GM12864 (cell line): ENCODE measurements at places on chromosomes 5 and 9.

- DNase-seq = no peak
Observed at GRCh38 chr9:16870596-16871335, at the start of gene BNC2. Gene BNC2, minus strand, starts transcription at chr9:16870670. Its CDS starts 22 bp downstream, at chr9:16870648.

- DNase-seq = no peak
Observed at GRCh38 chr5:73352649-73353230, 95.8 kb downstream of the FOXD1 start.

- no peak for DNase-seq
Observed at GRCh38 chr9:35666549-35666948, 1.6 kb upstream of the ARHGEF39 start.

DNA sequence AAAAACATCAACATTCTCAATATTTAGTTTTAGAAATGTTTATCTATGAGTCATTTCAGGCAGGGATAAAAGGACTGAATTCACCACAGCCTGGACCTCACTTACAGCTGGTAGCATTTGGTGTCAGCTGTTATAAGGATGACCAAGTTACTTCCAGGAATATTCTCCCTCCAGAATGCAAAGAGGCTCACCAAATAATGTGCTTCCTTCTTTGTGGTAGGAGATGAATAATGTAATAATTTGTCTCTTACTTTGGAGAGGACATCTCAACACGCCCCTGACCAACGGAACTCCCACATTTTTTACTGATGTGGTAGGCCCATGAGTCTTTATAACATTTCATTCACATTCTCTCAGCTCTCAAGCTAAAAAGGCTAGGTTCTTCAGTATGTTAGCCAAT lies 825.9 kb upstream of the GRAMD2B start:
- no peak for DNase-seq

DNA sequence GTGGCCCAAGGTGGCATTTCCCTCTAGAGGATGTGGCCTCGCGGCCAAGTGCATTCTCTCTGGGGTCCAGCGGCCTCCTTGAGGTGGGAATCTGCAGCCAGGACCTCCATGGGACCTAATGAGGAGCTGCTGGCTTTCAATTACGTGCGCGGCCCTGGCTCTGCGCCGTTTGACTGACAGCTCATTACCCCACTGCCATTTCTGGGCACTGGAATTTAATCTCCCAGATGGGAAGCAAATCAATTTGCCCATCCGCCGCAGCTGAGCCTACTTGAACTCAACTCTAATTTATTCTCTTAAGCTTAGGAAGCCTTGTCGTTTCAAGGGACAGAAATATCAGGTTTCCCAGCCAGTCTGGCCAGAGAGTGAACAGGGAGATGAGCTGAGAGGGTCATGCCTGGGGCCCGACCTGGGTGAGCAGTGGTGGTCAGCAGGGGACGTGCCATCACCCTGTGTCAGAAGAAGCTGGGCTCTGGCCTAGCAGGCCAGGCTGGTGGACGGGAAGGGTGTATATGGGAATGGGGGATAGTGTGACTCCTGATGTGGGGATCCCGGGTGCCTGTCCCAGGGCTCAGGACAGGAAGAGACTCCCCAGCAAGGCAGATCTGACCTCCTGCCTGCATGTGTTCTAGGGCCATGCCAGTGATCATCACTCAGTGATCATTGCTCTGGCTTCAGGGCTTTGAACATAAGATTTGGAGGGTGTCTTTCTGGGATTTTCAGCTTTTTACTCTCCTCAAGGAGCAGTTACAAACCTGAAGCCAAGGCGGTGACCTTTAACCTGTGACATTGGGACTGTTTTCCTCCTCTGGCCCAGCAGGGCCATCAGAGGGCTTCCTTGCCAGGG lies 69.7 kb downstream of the MACROH2A1 start:
- DNase-seq = no peak

GRCh38 chr5:148554621-148555020 lies 99.7 kb downstream of the HTR4 start:
- no peak for DNase-seq

DNA sequence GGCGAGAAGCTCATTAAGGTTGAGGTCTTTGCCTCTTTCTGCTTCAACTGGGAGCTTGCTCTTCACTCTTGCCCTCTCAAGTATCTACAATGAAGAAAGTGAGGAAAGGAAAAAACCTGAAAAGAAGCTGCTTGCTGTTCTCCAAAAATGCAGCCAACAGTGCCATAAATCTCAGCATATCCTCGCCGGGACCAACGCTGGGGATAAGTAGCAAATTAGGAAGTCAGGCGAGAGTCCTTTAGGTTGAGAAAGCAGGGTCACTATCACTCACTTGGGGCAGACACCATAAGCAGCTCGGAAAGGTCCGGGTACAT lies 399 bp downstream of the NUP155 start:
- no peak for DNase-seq

- DNase-seq = no peak
Observed at GRCh38 chr9:100104314-100104713, 5.3 kb downstream of the INVS start.

DNA sequence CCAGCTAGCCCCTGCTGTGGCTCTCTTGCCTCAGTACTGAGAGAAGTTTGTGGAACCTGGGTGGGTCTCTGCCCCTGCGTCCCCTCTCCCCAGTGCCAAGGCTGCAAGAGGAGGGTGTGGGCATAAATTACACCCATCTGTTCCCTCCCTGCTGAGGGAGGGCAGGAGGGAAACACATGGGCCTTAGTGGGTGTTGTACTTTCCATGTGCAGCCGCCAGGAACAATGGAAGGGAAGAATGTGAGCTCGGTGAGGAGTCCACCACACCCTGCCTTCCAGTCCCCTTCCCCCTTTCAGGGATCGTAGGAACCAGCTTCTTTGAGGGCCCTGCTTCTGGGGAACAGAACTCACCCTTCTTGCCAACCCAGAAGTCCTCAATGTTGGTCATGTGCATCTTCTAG lies 138.2 kb upstream of the KLF4 start:
- DNase-seq = no peak

GRCh38 chr9:71936066-71936465 lies 24.6 kb downstream of the C9orf85 start:
- no peak for DNase-seq

DNA sequence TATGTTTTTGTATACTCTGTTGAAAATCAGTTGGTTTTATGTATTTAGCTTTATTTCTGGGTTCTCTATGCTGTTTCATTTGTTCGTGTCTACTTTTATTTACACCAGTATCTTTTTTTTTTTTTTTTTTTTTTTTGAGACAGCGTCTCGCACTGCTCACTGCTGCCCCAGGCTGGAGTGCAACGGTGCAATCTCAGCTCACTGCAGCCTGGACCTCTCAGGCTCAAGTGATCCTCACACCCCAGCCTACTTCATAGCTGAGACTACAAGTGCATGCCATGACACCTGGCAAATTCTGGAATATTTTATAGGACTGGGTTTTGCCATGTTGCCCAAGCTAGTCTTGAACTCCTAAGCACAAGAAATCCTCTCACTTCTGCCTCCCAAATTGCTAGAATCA lies 869.4 kb upstream of the CDH6 start:
- DNase-seq = no peak

DNA sequence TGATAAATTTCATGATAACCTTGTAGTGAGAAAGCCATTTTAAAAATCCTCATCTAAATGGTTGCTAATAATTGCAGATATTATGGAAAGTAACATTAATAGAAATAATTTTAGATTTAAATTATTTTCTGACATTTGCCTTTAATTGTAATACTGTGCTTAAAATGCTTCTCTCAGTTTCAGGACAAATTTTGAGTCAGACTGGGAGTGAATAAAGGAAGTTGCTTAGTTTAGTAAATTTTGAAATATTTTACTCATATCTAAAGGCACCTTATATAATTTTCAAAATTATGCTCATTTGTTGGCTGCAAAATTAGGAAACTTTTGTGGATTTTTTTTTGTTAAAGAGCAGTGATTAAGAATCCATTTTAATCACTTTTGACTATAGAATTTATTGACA lies 93.8 kb downstream of the CSNK1G3 start:
- DNase-seq = peak; percentile 12

- DNase-seq = no peak
Observed at GRCh38 chr9:116504081-116504480, 183.0 kb upstream of the TRIM32 start.

- no peak for DNase-seq
Observed at GRCh38 chr9:114687034-114687433, 5.0 kb upstream of the TEX48 start.

DNA sequence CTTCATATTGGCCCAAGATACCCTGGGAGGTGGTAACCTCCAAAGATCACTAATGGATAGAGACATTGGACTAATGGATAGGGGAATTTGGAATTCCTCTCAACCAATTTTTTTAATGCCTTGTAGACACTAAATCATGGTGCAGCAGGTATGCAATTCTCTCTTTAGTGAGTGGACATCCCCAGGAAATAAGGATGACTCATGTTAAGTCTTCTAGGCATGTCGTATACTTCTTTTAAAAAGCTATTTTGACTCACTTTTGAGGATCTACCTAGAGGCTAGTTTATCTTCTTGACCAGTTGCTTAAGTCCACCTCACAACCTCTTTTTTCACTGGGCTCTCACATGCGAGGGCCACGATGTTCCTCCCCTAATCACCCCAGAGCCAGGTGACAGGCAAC lies 211.6 kb upstream of the CDH12 start:
- DNase-seq = no peak

- no peak for DNase-seq
Observed at GRCh38 chr9:94139672-94140417, 55.6 kb downstream of the PTPDC1 start.

DNA sequence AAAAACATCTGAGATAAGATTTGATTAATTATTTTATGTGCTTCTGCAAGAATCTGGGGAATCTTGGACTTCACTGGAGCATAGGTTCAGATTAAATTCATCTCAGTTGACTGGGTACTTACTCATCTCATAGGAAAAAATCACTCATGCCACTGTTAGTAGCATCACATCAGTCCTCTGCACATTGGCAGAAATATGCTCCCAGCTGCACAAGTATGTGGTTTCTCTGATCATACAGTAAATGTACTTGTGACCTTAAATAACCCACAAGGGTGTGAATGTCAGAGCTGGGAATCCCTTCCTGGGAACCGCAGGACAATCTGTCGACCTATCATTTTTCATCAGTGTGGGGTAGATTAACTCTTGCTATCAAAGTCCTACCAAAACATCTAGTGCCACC lies 203.7 kb upstream of the SLC24A2 start:
- no peak for DNase-seq

DNA sequence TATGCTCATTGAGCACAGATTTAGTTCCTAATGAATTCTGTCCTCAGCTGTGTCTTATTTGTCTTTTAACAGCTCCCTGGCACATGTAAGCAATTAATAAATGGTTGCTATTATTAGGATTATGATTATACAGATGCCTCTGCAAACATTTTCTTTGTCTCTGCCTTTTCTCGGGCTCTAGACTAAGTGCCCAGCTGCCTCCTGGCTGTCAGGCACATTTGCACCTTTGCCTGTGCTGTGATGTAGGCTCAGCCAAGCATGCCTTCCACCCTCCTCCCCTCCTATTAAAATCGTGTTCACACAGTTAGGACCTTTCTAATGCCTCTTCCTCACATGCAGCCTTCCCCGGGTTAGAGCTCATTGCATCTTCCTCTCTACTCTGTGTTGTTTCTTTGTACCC lies 25.7 kb downstream of the NPR3 start:
- DNase-seq = no peak

DNA sequence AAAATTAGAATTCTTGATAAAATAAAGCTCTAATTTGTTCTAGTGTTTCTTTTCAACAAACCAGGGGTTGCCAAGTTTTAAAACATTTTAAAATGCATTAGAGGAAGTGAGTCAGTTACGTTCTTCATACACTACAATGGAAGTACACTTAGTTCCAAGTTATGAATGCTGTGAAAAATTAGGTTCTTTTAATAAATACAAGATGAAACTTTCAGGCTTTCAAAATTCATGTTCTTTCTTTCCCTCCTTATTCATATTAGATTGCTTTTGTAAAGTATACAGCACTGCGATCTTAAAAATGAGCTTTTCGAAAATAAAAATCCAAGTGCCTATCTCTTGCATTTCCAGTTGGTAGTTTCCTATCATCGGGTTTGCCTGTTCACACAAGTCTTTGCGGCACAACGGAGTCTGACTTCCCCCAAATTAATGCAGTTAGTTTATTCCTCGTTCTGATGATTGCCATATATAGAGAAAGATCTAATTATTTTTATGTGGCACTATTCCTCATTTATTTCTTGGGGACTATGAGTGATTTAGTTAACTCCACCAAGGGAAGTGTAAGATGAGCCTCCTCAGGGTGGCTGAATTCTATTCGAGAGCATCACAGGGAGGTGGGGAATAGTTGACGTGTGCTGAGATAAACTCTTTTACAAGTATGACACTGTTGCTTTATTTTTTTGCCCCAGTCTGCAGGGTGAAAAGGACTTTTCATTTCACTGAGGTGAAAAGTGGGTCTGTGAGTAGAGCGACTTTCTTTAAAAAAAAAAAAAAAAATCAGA lies 238.2 kb downstream of the CD180 start:
- no peak for DNase-seq

- no peak for DNase-seq
Observed at GRCh38 chr5:83553000-83553486, 81.5 kb downstream of the VCAN start.

DNA sequence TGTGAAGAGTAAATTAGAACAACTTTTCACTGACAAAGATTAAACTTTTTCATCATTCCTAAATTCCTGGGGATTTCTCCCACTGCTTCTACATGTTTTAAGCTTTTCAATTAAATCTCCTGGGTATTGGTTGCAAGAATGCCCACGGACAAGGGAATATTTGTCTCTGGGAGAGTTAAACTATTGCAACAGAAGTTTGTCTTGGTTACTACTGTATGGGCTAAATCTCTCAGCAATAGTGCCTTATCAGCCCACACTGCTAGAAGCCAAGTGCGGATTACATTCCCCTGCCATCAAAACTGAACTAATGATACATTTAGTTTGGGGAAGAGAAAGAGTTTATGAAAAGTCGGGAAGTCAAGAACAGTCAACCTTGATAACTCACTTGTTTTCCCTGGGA lies 528.2 kb upstream of the C9orf72 start:
- no peak for DNase-seq

GRCh38 chr5:16736158-16736995 lies 119.6 kb upstream of the RETREG1 start:
- no peak for DNase-seq

DNA sequence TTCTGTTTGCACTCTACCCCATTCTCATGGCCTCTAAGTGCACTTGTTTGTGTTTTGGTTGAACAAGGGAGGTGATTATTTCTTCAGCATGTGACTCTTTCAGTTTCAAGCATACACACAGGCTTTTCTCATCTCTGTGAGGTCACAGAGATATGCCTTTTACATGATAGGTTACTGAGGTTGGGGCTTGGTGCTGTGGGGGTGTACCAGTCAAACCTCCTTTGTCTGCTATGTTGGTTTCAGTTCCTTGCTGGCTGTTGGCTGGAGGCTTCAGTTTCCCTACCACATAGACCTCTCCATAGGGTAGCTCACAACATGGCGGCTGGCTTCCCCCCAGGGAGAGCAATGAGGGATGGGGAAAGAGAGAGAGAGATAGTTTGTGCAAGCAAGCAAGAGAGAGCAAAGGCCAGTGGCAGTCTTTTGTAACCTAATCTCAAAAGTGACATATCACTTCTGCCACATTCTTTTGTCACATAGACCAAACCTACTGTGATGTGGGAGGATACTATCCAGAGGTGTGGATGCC lies 96.7 kb upstream of the SEMA6A start:
- peak; percentile 63 for DNase-seq

- DNase-seq = no peak
Observed at GRCh38 chr5:178965465-178966055, 24.6 kb downstream of the ZNF454 start.

- no peak for DNase-seq
Observed at GRCh38 chr9:85521371-85522197, 220.2 kb downstream of the AGTPBP1 start.

- no peak for DNase-seq
Observed at GRCh38 chr5:37838933-37839341, 904 bp downstream of the GDNF start.

- DNase-seq = no peak
Observed at GRCh38 chr9:127634698-127635097, 22.6 kb downstream of the STXBP1 start.

- DNase-seq = no peak
Observed at GRCh38 chr5:127292030-127292735, 1.6 kb downstream of the MEGF10 start.
